ENCODE measurements at places on chromosomes 4 and X. TPM values are rescaled to one million over a fixed set of nuclear protein-coding genes. Genes with fewer than 3 reads are reported as not detected.

Gene PRICKLE3
- 11.3 TPM for total RNA-seq

Gene DDX3X
- total RNA-seq: 114 TPM

Gene GABRQ
- total RNA-seq: not detected

Gene SPANXD
- not detected for total RNA-seq

All from cardiac ventricle fibroblast (primary cell).